ENCODE measurements at places on chromosomes 1 and 21.

DNA sequence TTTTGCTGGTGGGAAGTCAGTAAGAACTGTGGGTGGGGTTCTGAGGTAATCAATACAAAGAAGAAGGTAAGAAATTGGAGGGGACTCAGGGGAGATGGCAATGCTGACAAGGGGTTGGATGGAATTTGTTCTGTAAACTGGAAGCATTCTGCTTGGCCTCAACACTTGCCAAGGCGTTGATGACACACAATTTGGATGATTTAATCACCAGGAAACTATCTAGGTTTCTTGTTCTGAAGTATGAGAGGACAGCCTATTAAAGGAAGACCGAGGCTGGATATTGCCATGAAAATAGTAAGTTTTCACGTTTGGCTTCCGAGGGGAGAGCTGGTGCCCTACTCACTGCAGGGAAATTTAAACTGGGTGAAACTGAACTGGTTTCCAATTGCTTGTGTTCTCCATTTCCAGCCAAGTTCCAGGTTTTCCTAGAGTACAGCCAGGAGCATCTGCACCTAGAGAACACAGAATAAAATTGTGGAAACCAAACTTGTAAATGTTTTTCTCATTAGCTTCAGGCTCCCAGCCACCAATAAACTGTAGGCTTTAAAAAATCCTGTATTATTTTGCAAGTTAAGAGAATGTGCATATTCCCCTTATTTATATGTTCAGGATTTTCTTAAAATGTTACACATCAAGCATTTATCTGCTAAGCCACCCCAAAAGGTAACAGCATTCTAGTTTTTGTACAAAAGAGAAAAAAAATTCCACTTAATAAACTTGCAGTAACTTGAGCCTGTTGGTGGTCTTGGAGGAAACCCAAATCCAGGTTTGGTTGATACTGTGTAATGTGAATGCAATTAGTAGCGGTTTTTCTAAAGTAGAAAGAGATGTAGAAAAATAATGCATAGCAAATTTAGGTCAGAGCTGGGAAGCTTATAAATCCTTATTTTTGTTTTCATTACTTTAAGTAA, 53.8 kb downstream of the ROR1 start:
- DNase-seq, result no peak

- DNase-seq, result no peak
Observed at GRCh38 chr1:10530281-10530740, 55.6 kb downstream of the PEX14 start.

GRCh38 chr21:28016571-28016970, 976.1 kb downstream of the LTN1 start:
- DNase-seq, result no peak

- no peak for DNase-seq
Observed at GRCh38 chr1:31423418-31423947, 10.5 kb downstream of the SERINC2 start.

- DNase-seq, result no peak
Observed at GRCh38 chr1:85421179-85421578, 43.8 kb downstream of the DDAH1 start.

DNA sequence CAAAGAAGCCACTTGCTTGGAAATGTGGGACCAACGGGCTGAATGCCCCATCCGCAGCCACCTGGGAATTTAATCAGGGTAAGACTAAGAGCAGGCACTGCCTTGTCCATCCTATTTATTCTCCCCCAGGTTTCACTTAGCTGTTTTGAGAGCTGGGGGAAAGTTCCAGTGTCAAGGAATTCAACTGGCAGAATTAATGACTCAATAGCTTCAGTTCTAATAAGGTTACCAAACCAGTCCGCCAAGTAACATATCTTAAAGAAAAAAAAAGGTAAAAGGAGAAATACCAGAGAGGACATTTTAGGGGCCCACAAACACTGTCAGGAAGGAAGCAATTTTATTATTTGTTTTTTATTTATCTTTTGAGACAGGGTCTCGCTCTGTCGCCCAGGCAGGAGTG, 157.6 kb upstream of the SOD1 start:
- DNase-seq, result no peak

DNA sequence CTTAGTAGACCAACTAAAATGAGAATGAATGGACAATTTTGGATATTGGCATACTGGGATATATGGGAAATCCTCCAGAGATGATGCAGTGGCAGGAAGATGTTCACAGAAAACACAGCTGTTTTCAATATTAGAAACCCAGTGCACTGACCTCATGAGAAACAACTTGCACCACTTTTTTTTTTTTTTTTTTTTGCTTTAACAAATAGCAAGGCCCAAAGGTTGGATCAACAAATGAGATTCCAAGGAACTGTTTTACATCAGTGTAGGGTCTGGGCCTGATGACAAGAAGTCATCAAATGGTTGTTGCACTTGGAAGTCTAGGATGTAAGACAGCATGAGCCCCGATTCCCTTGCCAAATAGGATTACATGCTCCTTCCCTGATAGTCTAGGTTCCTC, 110.7 kb downstream of the SLC25A24 start:
- no peak for DNase-seq

DNA sequence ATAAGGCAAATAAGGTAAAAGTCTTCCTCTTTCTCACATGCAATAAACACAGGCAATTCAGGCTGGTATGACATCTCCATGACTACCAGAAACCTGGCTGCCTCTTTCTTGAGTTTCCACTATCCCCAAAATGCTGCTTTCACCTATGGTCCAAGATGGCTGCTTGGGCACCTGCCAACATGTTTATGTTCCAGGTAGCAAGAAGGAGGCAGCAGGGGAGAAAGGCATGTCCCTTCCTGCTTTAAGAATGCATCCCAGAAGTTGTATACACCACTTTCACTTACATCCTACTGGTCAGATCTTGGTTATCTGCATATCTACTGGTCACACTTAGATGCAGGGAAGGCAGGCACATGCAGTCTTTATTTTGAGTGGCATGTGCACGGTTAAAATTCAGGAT, 19.4 kb upstream of the ACOT11 start:
- no peak for DNase-seq

DNA sequence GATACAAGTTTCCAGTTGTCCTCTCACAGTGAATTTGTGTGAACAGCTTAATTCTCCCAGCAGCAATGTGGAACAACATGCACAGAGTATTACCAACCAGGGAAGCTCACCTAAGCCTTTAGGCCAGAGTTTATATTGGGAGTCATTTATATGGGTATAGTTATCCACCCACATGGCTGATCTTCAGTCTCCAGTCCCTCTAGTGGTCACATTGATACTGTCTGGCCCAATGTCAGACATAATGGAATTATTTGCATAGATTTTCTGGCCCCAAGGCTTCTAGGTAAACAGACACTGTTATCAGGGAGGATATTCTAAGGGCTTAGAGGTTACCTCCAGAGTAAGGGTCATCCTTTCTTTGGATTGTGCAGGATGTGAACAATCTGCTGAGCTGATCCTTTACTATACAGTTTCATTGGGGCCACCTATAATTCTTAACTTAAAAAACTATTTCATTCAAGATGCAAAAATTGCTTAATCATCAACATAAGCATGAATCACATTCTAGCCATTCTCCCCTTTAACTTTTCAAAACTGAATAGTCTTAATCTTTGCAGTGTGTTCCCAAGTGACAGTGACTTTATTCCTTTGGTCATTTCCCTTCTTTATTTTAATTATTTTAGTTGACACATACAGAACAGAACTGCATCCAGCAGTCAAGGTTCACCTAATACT, 210.9 kb downstream of the LTN1 start:
- DNase-seq, result no peak

All from GOT3 (cell line).